Caco-2 (cell line): ENCODE measurements at places on chromosomes 5 and 9.

- no peak for DNase-seq
These were observed 471.4 kb downstream of the MAN2A1 start for GRCh38 chr5:110161162-110161561.

DNA sequence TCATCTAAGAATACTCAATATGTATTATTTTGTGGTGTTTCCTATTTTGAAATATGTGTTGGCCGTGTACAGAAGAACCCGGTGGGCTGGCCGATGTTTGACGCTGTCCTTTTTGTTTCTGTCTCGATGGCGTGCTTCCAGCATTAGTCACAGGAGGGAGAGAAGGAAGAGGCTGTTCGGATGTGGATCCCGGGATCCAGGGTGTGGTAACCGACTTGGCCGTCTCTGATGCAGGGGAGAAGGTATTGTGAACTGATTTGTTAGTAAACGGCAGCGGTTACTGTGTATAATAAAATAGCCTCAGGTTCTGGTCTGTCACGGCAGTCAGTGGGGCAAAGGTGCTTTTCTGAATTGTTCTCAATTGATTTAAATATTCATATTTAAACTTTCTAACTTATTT lies 275.0 kb downstream of the ARHGEF28 start:
- no peak for DNase-seq

DNA sequence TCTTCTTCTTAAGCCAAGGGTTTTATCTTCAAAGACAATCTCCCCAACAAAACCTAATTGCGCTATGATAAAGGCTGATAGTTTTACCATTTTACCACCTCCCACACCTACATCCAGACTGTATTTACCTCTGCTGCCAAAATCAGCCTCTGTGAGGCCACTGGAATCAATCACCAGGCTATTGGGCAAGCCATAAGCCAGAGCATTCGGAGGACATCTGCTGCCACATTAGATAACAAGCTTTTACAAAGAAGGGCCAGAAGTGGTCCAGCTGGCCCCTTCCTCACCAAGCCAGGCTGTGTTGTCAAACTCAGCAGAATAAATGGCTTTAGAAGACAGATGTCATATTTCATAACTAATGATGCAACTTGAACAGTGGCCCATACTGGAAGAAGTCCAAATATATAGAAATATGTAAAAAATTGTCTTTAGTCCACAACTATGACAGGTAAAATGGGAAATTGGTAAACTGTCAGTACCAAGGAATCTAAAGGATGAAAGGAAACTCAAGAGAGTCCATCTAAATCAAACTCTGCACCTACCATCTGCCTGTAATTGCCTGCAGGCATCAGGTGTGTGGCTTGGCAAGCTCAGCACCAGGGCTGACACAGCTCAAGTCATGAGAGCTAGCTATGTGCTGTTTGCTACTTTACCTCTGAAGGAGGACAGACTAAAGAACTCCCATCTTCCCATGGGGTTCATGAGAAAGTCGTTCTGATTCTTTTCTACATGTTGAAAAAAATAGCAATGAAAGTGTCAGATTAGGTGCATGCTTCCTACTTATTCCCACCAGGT lies 16.1 kb downstream of the SLC45A2 start:
- DNase-seq: no peak

DNA sequence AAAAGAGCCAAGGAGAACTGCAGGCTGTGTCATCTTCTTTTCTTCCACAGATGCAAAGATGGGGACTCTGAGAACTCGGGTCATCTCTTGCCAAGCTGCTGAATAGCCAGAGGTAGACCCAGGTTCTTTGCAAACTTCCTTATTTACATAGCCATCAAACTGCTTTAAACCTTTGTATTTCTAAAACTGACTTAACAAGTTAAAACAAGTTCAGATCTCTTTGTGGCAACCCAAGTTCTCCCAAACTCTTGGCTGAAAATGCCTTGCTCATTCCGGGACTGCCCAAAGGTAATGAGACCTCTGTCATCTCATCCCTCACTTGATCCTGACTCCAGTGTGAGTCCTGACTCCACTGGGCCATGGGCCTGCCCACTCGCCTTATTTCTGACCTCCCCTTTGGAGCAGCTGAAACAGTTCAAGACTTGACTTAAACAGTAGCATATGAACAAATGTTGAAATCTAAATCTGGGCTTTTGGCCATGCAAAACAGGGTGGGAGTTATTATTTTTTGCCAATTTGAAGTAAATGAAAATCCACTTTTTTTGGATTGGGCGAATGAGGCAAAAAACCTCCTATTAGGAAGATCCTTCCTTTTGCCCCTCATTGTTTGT lies 50.6 kb downstream of the FBXL7 start:
- no peak for DNase-seq

DNA sequence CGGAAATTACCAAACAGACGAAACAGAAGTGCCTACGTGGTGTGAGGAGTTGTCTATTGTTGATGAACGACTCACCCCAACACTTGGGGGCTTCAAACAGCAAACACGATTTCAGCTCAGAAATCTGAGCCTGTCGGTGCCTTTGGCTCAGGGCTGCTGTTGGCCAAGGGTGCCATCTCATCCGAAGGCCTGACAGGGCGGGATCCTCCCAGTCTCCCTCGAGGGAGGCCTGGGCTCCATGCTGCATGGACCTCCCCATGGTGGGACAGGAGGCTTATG lies 1.3 kb downstream of the LRRC14B start:
- no peak for DNase-seq

- DNase-seq: no peak
These were observed 4.3 kb upstream of the SQSTM1 start for GRCh38 chr5:179816401-179816795.

GRCh38 chr9:95073042-95073607 lies 244.4 kb downstream of the FANCC start:
- no peak for DNase-seq

- no peak for DNase-seq
These were observed 485 bp upstream of the HABP4 start for GRCh38 chr9:96449523-96449844.

- no peak for DNase-seq
These were observed 1.0 kb upstream of the FIBCD1 start for GRCh38 chr9:130940027-130940549.

DNA sequence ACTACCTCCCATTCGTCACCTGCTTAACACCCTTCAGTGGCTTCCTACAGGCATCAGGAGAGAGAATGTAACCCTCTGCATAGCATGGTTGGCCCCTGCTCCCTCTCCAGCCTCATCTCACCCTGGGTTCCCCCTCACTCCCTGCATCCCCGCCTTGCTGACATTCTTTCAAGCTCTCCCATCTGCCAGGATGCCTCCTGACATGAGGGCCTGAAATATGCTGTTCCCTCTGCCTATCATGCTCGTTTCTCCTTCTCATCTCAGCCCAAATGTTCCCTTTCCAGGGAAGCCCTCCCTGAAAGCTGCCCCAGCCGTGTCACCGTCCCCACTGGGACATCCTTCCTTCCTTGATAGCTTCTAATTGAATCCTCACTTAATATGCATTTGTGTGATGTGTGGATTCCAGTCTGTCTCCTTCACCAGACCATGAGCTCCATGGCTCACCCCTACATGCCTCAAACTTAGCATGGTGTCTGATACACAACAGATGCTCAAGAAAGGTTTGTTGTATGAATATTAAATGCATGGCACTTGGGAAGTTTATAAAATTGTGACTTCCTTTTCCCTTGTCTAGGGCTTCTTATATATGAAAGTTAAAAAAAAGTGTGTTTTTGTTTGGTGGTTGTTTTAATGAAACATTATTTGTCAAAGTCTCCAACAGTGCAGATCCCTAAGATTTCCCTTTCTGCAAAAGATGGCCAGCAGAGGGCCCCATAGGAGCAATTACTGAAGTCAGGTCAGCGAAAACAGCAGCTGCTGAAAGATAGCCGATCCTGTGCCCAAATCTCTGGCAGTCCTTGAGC lies 7.3 kb upstream of the C5orf58 start:
- DNase-seq: peak; percentile 69

- DNase-seq: no peak
These were observed 14.9 kb downstream of the PFDN1 start for GRCh38 chr5:140287801-140288521.

DNA sequence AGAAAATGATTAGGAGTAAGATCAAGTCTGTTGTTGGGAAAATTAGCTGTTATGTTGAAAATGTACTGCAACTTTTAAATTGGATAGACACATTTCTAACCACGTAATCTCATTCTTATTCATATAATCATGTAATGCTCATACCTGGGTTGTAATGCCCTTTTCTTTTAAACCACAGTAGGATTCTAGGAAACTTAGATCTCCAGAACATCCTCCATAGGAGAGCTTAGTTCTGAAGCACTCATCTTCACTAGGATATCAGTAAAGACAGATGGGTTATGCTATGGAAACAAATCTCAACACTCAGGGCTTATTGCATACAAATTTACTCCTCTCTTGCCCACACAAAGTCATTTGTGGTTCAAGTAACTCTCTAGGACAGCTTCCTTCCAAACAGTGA lies 34.8 kb upstream of the ANXA1 start:
- DNase-seq: no peak

GRCh38 chr9:36971935-36972488 lies 62.1 kb downstream of the PAX5 start:
- no peak for DNase-seq

DNA sequence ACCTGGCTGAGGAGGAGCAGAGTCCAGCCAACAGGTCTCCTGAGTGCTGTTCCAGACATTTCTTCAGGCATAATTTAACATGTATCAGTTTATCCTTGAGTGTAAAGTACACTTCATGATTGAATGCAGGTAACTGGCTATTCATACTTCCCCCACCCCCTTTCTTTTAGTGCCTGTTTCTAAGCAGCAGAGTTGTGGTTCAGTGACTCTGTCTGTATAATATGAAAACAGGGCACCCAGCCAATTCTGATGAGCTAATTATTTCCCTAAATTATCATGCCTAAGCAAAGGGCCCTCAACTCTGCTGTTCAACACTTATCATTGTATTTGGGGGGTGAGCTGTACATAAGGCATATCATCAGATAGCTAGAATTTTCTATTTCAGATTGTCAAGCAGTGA lies 51.9 kb upstream of the ZSWIM6 start:
- no peak for DNase-seq

DNA sequence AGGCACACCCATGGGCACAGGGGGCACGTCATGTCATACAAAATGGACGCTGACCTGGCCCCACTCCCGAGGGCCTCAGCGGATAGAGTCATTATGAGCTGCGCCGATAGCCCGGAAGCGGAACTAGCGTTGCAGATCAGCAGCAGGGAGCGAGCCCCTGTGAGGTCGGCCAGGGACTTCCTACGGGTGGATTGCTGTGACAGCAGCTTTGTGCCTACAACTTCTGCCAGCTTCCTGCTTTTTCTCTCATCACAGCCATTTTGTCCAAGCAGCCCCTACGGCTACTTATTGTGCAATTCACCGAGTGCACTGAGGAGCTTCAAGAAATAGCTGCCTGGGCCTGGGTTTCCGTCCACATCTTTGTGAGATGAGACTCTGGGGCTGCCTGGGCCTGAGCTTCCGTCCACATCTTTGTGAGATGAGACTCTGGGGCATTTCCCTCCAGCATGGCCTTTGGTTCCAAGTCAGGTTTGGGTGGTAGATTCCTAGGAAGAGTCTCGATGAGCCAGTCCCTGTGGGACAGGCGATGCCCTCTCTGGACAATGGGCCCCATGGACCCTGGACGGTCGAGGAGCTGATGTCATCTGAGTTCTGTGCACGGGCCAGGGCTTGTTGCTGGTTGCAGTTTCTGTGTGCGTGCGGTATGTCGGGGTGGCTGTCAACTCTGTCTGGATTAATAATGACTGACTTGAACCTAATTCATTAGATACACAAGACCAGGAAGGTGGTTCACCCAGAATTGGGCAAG lies 67.0 kb upstream of the GNE start:
- no peak for DNase-seq

GRCh38 chr5:170223906-170224305 lies 8.9 kb upstream of the C5orf58 start:
- no peak for DNase-seq

DNA sequence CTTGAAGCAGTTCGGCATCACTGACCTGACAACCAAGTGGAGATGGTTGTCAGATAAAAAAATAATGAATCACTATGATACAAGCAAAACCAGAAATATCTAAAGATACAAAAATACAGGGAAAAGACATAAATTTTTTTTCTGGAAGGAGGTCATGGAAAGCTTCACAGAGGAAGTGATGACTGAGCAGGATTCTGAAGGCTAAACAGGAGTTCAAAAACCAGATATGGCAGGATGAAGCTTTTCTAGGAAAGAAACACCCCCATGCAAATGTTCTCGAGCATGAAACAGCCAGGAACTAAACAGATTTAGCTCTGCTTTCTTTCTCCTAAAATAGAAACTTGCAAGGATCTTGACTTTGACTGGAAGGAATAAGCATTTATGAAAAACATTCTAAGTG lies 60.7 kb upstream of the IFNE start:
- no peak for DNase-seq

DNA sequence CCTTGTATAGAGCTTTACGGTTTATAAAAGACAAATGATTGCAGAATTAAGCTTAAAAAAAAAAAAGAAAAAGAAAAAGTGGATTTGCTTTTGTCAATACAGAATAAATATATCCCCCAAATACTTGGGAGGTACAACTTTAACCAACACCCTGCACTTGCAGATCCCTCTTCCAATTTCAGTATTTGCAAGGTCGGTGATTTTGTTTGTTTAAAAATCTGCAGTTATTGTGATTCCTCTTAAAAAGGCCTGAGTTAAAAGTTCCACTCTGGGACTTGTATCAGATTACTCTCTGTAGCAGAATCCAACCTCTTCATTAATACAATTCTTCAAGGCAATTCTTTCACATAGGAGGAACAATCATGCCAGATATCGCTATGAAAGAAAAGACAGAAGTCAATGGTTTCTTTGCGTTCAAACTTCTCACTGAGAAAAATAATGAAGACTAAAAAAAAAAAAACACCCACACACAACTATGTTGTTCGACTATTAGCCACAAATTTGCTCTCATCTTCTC lies 400.9 kb downstream of the EBF1 start:
- no peak for DNase-seq

- DNase-seq: peak; percentile 91
These were observed 1.7 kb upstream of the EFNA5 start for GRCh38 chr5:107672211-107673038.

- DNase-seq: no peak
These were observed 83.3 kb upstream of the CCDC112 start for GRCh38 chr5:115379622-115380344.

DNA sequence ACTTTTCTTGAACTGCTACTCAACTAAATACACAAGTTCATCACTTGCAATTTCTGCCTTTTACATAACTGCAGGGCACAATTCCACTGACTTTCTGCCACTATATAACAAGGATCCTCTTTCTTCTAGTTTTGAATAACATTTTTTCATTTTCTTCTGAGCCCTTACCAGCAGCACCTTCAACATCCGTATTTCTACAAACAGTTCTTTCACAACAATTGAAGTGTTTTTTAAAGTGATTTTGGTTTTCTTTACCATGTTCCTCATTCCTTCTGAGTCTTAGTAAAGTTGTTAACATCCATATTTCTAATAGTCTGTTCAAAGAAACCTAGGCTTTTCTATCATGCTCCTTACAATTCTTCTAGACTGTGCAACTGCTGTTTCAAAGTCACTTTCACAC lies 127.2 kb upstream of the PITX1 start:
- DNase-seq: no peak

- no peak for DNase-seq
These were observed 261.8 kb upstream of the RFX3 start for GRCh38 chr9:3787628-3788027.
